ENCODE measurements at places on chromosomes 1 and 21. TPM values are rescaled to one million over a fixed set of nuclear protein-coding genes. Genes with fewer than 3 reads are reported as not detected.

The COL11A1 gene
- not detected for total RNA-seq

The ANKRD13C gene
- 15.4 TPM for total RNA-seq

The B4GALT2 gene
- 105 TPM for total RNA-seq

The RAB7B gene
- total RNA-seq = not detected

The CASZ1 gene
- total RNA-seq = 3.6 TPM

The DFFA gene
- total RNA-seq = 44.2 TPM

The LMOD1 gene
- total RNA-seq = 0.10 TPM

The LCE3C gene
- total RNA-seq = not detected

The KRTAP21-2 gene
- not detected for total RNA-seq

The C4BPA gene
- not detected for total RNA-seq

The ERICH3 gene
- total RNA-seq = not detected

The DIP2A gene
- 21.1 TPM for total RNA-seq

The FLG2 gene
- total RNA-seq = not detected

The CELA3A gene
- total RNA-seq = not detected

The ADAMTS5 gene
- 0.05 TPM for total RNA-seq

The SPRR4 gene
- not detected for total RNA-seq
